Breast epithelium (tissue), 4 donors: ENCODE measurements at places on chromosomes 7 and 10. TPM values are rescaled to one million over a fixed set of nuclear protein-coding genes. Genes with fewer than 3 reads are reported as not detected.

- DNase-seq: no peak
Measured at GRCh38 chr10:32271617-32272016, 75.3 kb downstream of the EPC1 start.

DOCK4 gene
- total RNA-seq: 31.7 TPM

LDB3 gene
- total RNA-seq: 1.3 TPM

ACSM6 gene
- total RNA-seq: not detected

DNA sequence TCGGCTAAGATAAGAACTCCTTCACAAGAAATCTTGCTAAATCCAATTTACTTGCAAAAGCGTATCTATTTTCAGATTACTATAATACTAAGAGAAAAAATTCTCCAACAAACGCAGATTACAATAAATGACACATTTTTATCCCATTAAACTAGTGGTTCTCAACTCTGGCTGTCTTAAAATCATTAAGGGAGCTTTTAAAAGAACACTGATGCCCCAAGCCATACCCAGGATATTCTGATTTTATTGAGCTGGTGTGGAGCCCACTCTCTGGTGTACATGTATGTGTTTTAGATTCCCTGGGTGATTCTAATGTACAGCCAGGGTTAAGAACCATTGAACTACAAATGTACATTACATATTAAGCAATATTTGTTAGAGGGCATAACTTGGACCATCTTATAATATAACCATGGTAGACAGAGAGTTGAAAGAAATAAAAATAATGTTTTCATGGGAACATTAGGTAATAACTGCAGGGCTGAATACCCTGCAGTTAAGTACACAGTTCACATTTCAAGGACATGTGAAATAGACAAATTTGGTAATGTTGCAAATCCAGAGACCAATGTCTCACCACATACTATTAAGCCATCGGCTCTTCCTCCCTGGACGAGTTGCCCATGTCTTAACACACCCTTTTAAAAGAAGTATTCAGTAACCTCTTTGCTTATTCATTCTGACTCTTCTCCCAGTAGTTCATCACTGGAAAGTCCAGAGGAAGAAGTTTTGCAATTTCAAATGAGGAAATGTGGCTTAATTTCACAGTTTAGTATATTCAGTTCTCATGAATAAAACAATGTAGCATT, 6.2 kb downstream of the GSAP start:
- no peak for DNase-seq

EGR2 gene
- total RNA-seq: 0.32 TPM

- no peak for DNase-seq
Measured at GRCh38 chr7:158023157-158023556, 564.5 kb downstream of the PTPRN2 start.

- DNase-seq: no peak
Measured at GRCh38 chr10:80487791-80488538, 33.9 kb downstream of the TSPAN14 start.

- no peak for DNase-seq
Measured at GRCh38 chr7:137948083-137948844, 53.6 kb downstream of the CREB3L2 start.

OR6B1 gene
- not detected for total RNA-seq
